ENCODE measurements at places on chromosomes 5 and 9. TPM values are rescaled to one million over a fixed set of nuclear protein-coding genes. Genes with fewer than 3 reads are reported as not detected.

DNA sequence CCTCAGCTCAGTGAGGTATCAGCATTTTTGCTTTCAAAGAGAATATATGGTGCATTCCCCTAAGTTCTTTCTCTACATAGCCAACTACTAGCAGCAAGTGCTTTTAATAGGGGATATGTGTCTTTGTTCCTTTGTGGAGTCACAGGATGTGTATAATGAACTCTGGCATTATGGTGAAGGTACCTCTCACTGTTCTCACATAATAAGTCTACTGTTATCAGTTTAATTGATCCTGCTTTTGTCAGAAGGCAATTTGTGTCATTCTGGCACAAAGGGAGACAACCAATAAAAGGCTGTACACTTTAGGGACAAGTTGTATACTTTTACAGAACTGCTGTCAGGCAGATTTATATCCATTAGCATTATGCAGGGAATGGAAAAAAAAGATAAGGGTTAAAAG is 531.4 kb upstream of the RIOK2 start:
- no peak for DNase-seq

- no peak for DNase-seq
Observed at GRCh38 chr5:82925061-82925411, 152.2 kb downstream of the TMEM167A start.

- no peak for DNase-seq
Observed at GRCh38 chr5:148573374-148573773, 81.0 kb downstream of the HTR4 start.

GRCh38 chr5:165370794-165371193 is 1865.4 kb downstream of the MAT2B start:
- DNase-seq, result no peak

DNA sequence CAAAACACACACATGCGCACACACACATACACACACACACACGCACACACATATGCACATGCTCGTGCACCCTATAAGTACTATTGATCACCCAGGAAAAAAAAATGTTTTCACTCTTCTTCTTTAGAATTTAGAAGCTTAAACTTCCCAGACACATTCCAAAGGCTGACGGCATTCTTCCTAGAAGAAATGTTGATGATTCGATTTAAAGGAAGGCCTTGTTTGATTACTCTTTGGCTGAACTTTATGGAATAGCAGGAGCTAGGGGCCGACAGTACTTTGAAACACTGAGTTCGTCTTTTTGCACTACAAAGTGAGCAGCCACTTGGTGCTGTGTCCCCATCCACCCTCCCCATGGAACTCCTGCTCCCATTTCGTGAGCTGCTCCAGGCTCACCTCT is 113.2 kb downstream of the EGFLAM start:
- DNase-seq, result no peak

DNA sequence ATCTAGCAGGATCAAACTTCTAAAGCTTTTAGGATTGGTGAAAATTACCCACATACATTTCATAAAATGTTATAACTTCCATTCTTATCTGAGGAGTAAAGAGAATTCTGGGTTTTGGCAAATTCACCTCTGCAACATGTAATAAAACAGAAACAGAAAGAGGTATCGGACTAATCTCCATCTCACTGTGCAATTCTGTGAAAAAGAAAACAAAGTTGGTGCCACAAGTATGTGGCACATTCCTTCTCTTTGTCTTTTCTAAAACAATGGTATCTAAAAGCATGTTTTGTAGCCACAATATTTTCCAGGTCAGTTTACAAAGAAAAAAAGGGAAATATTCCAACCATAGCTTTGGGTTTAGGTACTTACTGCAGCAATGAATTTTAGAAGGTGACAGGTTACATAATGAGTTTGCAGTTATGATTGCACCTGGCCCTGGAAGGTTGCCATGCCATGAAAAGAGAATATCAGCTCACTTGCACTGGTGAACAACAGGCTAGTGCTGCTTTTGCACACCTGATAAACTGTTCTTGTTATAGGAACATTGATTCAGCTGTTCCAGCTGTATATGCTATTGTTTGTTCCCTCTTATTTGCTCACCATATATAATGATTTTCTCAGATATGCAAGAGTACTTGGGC is 491.3 kb upstream of the MEF2C start:
- no peak for DNase-seq

DNA sequence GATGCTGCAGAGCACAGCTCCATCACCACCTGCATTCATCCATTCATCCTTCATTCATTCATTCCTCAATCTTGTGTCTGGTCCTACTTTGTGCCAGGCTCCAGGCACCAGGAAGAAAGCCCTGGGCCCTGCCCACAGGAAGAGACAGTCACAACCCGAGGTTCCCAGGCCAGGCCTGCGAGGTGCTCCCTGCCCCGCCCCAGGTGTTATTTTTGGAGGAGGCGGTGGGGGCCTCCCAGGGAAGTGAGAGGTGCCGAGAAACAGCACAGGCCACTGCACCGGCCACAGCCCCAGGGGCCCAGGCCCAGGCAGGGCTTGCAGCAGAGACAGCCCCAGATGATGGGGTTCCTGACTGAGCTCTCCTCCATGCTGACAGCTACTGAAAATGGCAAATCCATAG is 33.4 kb downstream of the VAV2 start:
- no peak for DNase-seq

The OLFML2A gene
- total RNA-seq, result 2.2 TPM

DNA sequence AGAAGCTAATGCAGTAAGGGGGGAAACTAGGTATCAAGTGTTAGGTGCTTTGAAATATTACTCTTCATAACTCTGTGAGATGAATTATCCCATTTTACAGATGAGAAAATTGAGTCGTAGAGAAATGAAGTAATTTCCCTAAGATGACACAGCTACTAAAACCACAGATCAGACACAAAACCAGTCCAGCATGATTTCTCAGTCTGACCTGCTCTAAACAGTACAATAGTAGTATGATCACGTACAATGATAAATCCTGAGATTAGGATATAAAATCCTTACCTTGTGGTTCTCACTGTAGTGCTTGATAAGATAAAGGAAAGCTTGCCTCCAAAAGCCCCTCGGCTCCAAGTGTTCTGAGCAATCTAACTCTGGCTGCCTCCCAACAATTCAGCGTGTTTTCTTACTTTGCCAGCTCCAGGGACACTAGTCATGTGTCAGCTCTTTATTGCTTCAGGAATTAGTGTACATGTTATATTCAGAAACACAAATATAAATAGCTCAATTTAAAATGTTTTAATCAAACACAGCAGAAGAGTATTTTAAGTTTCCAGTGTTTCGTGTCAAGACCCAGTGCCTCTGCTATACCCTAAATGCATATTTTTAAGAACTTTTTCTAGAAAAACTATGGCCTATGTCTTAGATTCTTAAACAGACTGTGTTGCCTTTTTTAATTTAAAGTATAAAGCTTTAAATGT is 243.6 kb downstream of the DENND1A start:
- no peak for DNase-seq

The PAEP gene
- total RNA-seq, result not detected

DNA sequence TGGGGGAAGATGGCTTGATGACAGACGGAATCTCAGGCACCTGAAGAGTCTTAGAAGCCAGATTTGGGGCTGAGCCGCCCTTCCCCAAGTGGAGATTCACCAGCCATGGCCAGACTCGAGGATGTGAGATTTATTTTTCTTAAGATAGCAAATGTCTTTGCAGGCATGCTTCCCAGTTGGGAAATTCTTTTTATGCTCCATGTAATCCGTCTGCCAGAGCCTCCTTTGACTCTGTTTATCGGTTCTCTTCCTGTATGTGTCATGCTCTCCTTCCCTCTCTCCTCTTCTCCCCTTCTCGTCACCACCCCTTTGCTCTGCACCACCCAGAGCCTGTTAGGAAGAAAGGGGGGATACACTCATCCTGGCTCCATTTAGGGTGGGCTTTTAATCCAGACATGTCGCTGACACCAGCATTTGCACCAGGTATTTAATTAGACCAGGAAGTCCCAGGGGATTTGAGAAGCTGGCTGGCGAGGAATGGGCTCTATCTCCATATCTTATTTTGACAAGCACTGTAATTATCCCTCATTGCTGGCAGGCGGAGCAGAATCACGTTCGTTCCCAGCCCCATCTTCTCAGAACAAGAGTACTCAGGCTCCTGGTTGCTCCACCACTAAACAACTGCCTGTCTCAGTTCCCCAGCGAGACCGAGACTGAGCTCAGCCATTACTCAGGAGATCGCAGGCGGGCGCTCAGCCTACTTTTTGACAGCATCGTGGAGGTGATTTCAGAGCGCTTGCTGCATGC is 50.9 kb downstream of the KCNIP1 start:
- DNase-seq, result no peak

GRCh38 chr5:17634160-17634559 is at the start of gene TAF11L14:
Gene TAF11L14, plus strand, starts transcription at chr5:17634460.
- no peak for DNase-seq

DNA sequence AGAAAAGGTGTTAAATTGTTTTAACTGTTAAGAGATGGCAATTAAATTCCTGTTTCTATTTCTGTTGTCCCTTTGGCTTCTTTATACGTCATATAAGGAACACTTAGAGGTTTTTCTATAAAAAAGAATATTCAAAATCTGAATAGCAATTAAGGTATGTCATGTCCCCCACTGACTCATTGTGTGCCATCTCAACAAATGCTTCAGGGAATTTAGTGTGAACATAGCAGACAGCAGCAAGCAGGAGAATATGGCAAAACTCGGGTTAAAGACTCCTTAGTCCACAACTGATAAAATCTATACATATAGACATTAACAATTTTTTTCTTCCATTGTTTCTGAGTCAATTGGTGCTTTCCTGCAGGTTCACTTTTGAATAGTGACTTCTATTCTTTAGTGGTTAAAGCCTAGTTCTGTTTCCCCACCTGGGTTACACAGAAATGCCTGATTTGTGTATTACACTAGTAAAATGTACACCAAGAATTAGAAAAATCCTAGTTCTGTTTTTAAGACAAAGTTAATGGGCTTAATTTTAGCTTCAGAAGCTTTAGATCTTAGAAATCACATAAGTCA is 17.9 kb upstream of the RPS23 start:
- DNase-seq, result no peak

DNA sequence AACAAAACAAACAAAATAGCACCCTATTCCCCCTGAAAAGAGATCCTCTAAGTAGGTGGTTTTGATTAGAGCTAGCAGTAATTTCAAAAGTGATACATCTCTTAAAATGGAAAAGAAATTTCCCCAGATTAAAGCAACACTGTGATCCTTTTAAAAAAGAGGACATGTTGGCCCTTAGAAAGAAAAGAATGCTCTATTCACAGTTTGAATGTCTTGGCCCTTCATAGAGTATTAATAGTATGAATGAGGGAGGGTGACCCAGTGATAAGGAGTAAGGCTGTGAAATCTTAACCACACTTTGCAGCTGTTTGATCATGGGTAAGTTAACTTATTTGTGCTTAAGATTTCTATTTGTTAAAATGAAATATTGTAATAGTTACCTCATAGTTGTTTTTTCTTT is 467.7 kb upstream of the MEF2C start:
- DNase-seq, result no peak

DNA sequence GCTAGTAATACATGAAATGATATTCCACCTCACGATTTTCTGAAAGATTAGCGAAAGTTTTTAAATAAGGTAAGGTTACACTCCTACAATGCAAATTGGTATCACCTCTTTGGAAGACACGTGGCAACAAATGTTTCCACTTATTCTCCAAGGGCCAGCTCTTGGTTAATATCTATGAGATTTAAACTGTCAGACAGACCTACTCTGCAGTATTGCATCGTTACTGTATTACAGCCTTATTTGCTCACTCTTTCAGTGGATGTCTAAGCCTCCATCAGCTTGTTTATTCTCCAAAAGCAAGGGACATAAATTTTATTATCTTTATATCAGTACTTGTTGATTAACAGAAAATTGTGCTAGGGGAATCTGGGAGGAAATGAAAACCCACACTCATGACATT is 135.7 kb downstream of the MLLT3 start:
- DNase-seq, result no peak

DNA sequence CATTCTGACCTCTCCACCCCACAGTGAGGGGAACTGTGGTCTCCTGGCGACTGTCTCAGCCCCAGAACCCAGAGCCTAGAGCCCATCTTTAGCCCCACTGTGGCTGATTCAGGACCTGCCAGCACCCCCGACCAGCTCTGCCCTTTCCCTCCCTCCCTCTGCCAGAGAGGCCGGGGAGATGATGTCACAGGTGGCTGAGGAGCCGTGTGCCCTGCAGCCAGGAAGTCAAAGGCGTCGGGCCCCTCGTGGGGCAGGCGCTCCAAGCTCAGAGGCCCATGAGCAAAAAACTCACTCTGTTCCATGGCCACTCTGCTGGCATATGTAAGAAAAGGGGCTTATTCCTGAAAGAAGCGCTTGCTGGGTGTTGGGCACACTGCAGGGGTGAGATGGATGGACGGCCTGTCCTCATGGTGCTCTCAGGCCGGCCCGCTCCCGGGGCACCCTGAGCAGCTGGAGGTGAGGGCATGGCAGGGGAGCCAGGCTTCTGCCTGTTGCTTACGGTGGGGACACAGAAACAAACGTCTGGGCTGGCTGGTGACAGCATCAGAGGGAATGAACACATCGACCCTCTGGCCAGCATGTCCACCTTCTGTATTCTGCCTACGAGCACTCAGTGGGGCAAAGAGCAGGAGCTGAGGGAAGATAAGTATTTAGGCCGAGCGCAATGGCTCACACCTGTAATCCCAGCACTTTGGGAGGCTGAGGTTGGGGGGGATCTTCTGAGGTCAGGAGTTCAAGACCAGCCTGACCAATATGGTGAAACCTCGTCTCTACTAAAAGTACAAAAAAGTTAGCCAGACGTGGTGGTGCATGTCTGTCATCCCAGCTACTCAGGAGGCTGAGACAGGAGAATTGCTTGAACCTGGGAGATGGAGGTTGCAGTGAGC is 41.1 kb downstream of the LAMC3 start:
- DNase-seq, result no peak

DNA sequence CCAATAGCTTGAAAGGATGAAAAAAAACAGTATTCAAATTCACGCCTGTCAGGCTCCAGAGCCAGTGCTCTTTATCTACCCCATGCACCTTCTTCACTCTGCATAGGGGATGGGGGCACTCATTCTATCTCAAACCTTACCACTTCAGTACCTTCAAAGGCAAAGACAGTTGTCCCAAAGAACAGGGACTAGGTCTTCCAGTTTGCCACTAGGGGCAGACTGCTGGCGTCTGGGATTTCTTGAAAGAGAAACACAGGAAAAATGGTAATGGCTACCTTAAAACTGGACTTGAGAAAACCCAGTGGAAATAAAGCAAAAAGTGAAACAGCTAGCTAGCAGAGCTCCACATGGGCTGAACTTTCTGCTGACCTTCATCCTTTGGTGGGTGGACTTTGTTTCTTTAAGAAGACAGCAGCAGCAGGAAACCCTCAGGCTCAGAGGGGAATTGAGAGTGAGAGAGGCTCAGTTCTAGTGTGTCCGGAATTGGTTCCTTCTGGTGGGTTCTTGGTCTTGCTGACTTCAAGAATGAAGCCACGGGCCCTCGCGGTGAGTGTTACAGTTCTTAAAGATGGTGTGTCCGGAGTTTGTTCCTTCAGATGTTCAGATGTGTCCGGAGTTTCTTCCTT is 41.0 kb upstream of the SLC36A1 start:
- no peak for DNase-seq

The IGFBPL1 gene
- total RNA-seq, result 4.7 TPM

The SPINK5 gene
- total RNA-seq, result 19.7 TPM

GRCh38 chr5:91162534-91163381 is 220.4 kb downstream of the ARRDC3 start:
- DNase-seq, result no peak

The TYRP1 gene
- not detected for total RNA-seq

The SPINK7 gene
- not detected for total RNA-seq
